ENCODE measurements at places on chromosomes 11 and 22. TPM values are rescaled to one million over a fixed set of nuclear protein-coding genes. Genes with fewer than 3 reads are reported as not detected.

LRRC32 gene
- total RNA-seq: 5.7 TPM

SCN3B gene
- not detected for total RNA-seq

OR2D2 gene
- 0.44 TPM for total RNA-seq

FAM111B gene
- total RNA-seq: 38.9 TPM

BEST1 gene
- total RNA-seq: 0.65 TPM

MPPED2 gene
- 0.30 TPM for total RNA-seq

PATE4 gene
- not detected for total RNA-seq

Data from activated CD4-positive, alpha-beta T cell treated with anti-CD3 and anti-CD28 coated beads for 36 hours (primary cell).